Brain microvascular endothelial cell (primary cell): ENCODE measurements at places on chromosomes 5 and 9.
A peak's percentile ranks its signal among the peaks of the same experiment; 100 is the strongest.

DNA sequence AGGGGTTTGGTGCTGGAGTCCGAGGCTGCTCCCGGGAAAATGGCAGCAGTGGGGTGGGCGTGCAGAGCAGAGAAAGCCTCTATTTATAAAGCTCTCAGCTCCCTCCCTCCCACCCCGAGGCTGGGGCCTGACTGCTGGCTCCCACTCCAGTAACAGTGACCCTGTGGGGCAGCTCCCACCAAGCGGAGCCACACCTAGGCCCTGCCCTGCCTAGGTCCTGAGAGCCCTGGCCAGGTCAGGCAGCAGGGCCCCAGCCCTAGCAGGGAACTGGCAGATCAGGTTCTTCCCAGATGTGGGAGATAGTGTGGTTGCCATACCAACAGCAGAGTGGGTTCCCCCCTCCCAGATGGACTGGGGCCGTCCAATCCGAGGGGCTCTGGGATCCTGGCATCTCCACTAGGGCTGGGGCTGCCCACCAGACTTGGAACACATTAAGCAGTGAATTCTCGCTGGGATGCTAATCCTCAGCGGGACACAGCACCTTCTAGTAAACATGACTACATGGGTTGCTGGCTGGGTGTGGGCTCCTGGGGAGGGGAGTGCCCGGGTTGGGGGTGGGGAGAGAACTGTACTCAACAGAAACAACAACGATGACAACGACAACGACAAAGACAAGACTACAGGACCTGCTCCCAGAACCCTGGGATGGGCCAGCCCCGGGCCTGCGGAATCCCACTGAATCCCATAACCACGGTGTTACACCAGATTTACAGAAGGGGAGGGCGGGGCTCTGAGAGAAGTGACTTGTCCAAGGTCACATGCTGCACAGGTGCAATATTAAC, 1.5 kb downstream of the SH3GLB2 start:
- DNase-seq, result no peak

GRCh38 chr9:4486176-4486575, 4.1 kb upstream of the SLC1A1 start:
- DNase-seq, result no peak

DNA sequence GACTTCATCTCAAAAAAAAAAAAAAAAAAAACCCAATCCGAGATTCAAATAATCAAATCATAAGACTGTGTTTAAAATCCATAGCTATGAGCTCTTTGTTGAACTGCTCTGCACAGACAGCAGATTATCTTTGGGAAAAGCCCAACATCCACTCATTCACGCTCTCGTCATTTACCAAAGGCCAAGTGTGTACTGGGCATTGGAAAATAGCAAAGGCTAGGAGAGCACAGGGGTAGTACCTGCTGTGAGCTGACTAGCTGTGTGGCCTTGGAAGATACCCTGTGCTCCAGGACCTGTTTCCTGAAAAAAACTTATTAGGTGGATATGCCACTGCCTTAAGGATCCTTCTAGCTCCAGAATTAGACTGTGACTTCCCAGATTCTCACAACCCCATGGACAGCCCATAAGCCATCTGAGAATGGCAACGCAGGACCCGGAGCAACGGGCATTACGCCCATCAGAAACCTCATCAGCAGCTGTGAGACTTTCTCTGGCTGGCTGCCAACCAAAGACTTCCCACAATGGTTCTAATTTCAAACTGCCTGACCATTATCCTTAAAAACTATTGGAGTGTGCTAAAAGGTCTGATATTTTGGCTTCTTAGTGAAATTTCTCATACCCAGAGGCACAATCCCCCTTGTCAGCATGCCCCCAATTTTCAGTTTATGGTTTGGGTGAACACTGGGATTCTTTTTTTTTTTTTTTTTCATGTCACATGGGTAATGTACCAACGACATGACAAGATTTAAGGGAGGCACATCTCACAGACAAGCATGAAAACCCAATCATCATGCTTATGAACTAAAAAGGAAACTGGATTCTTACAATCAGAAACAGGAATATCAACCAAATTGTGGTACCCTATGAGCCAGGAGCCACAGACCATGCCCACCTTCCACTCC, 16.8 kb downstream of the SERINC5 start:
- DNase-seq, result peak; percentile 51

DNA sequence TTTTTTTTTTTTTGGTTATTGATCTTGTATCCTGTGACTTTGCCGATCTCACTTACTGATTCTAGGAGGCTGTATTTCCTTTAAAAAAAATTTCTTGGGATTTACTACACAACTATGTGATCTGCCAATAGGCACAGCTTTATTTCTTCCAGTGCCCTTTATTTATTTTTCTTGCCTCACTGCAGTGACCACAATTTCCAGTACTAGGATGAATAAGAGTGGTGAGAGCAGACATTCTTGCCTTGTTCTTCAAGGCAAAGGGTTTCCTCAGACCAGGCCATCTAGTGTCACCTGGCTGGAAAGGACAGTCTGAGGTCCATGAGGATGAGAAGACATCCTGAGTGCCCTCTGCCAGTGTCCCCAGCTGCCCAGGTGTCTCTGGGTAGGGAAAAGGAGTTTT, 265.4 kb downstream of the SPOCK1 start:
- no peak for DNase-seq

- no peak for DNase-seq
Measured at GRCh38 chr9:89522959-89523285, 25.0 kb upstream of the SEMA4D start.

DNA sequence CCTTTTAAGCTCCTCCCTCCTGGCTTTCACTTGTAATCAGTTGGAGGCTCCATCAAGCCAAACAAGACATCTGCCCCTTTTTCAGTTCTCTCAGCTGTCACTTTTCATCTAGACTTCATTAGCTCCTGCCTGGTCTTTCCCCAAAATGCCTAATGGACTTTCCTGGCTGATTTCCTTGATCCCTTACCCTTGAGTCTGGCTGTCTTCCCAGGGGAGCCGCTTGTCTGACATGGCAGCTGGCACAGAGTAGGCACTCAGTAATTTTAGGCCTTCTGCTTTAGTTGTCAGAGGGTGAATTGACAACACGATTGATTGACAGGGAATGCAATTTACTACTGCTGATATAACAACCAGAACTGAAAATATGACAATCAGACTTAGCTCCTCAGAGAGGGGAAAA, 2.1 kb downstream of the C9orf153 start:
- no peak for DNase-seq

- DNase-seq, result peak; percentile 17
Measured at GRCh38 chr5:13921578-13921977, 22.9 kb downstream of the DNAH5 start.

DNA sequence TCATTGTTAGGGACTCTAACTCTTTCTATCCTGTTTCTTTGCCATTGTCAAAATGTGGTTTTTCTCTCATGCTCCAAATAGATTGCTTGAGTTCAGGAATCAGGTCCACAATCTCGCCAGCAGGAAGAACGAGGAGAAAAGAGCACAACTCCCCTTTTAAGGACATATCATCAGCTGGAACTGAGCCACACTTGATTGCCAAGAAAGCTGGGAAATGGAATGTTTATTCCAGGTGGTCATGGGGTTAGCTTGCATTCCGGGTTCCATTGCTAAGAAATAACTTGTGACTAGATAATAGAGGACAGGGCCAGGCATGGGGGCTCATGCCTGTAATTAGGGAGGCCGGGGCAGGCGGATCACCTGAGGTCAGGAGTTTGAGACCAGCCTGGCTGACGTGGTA, 32.4 kb upstream of the C9orf57 start:
- DNase-seq, result no peak

DNA sequence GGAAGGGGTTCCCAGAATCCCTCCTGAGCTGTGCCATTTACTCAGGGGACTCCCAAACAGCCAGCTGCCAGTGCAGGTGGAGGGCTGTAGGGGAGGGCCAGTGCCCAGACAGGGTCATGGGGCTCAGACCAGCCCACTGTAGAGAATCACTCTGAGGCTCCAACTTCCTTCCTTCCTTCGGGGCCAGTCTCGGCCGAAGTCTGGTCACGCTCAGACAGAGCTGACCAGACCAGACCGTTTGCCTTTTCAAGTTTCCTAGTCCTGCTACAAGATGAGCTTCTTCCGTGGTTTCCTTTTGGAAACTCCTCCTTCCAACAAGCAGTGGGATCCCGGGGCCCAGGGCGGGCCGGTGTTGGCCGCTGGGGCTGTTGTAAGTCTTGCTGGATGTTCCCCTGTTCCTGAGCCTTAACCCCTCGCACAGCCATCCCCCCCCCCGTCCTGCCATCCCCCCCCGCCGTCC, 52.6 kb downstream of the SAR1B start:
- DNase-seq, result no peak

DNA sequence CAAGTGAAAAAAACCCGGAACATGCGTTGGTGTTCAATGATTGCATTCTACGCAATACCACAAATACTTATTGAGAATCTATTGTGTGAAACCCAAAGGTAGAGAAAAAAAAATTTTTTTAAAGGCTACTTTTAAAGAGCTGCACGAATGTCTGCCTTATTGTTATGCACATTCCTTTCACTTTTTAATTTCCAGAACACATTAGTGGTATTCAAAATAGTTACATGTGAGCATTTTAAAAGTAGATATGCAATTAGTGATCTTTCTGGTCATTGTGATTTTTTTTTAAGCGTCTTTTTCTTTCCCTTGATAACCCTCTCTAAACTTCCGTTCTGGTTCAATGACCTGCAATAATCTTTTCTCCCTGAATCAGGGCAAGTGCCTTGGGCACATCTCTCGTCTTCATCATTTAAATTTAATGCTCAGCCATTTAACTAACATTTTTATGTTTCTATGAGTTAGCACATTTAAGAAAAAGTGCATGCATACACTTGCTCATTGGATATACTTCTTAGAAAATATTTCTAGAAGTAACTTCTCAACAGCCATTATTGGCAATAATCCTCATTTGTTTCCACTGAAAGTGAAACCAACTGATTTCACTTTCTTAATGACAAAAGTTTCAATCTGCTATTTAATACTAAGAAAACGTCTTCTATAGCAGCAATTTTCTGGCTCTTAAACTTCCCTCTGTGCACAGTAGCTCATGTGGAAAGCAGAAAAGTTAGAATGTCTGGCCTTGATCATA, 80.3 kb downstream of the CDH6 start:
- DNase-seq, result no peak

GRCh38 chr5:32833127-32833526, 122.0 kb downstream of the NPR3 start:
- no peak for DNase-seq

DNA sequence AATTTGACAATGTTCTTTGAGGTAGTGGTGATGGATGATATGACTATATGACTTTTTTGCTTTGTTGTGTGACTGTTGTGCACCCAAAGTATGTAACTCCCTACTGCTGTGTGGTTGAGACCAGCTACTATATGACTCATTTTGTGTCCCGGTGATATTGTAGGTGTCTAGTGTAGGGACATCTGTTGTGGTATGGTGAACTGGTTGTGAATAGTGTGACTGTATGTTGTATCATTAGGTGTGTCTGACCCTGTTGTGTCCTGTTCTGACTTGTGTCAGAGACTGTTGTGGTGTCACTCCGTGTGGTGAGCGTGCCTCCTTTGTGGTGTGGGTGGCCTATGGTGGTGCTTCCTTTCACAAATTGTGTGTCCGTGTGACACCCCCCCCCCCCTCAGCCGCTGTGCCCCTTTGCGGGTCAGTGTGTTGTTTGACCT, 11.2 kb upstream of the CXXC5 start:
- DNase-seq, result no peak

DNA sequence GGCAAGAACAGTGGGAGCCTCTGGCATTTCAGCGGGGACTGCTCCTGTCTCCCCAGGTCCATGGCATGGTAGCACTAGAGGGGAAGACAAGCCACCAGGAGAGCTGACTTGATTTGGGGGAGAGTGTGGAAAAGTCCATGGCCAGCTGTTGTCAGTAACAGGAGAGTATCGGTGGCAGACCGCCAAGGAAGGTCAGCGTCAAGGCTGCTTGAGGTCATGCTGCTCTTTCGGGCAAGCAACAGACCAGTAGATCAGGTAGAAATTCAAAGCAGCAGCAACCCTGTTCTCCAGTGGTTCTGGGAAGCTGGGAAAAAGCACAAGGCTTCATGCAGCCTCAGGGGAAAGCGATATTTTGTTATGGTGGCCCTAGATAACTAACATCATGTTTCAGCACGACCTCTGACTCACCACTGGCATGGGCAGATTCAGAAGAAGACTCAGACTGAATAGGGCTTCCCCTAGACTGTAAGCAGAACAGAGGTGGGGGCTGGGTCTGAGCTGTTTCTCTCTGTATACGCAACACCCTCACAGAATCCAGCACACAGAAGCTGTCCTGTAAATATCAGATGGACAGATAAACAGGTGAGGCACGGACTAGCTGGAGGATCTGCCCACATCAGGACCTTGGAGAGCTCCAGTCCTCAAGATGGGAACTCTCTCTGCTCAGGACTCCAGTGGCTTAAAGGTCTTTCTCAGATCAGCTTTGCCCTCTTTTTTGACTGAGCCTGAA, 35.2 kb upstream of the PLEKHG4B start:
- DNase-seq, result peak; percentile 35

- no peak for DNase-seq
Measured at GRCh38 chr9:16516891-16517290, 353.6 kb downstream of the BNC2 start.
